ENCODE measurements at places on chromosomes 16 and 17. TPM values are rescaled to one million over a fixed set of nuclear protein-coding genes. Genes with fewer than 3 reads are reported as not detected.
A peak's percentile ranks its signal among the peaks of the same experiment; 100 is the strongest.

DNA sequence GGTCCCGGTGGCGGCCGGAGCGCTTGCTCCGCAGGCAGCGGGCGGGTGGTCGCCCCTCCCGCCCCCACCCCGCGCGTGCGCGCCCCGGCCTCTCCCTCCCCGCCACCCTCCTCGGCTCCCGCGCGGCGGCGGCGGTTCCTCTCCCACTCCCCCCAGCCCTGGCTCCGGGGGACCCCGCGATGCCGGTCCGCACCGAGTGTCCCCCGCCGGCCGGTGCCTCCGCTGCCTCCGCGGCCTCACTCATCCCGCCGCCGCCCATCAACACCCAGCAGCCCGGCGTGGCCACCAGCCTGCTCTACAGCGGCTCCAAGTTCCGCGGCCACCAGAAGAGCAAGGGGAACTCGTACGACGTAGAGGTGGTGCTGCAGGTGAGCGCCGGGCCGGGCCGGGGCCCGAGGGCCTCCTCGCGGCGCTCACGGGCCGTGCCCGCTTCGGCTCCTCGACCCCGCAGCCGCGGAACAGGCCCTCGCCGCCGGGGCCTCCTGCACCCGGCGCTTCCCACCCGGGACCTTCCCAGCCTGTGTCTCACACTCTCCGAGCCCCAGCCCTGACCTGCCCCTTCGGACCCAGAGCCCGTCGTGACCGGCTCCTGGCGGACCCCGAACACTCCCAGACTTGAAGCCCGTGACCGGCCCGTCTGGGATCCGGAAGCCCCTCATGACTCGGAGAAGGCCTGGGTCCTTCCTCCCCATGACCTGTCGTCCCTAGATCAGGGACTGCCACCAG, 490 bp downstream of the GID4 start:
- peaks cover 3% of the 10 kb centered on the region for H3K36me3 ChIP-seq
- peak overlapping the region; percentile 97 for H3K4me3 ChIP-seq
- H3K27me3 ChIP-seq, result no peaks in the 10 kb centered on the region
- peaks cover 23% of the 10 kb centered on the region for H3K4me1 ChIP-seq
- DNase-seq, result no peak

DNA sequence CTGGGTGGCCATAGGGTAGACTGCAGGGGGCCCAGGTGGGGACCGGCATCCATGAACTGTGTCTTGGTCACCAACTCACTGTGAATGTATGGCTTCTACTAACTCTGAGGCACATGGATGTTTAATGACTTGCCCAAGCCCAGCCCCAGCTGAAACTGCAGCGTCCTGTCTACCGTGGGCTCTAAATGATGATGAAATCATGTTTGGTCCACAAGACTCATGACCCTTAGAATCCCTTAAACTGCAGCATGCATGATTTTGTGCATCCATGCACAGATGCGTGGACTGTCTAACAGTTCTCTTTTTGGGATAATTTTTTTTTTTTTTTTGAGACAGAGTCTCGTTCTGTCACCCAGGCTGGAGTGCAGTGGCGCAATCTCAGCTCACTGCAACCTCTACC, 32.4 kb upstream of the CREBBP start:
- H3K4me1 ChIP-seq, result peaks cover 3% of the 10 kb centered on the region
- no peak overlapping the region for H3K27ac ChIP-seq
- no peaks in the 10 kb centered on the region for H3K36me3 ChIP-seq
- H3K4me3 ChIP-seq, result no peak overlapping the region
- peaks cover 3% of the 10 kb centered on the region for H3K27me3 ChIP-seq
- DNase-seq, result no peak

GRCh38 chr16:89104930-89105571, 11.4 kb downstream of the ACSF3 start:
- H3K36me3 ChIP-seq, result peaks cover 67% of the 10 kb centered on the region
- no peak for DNase-seq
- no peaks in the 10 kb centered on the region for H3K27me3 ChIP-seq
- no peaks in the 10 kb centered on the region for H3K4me1 ChIP-seq
- no peak overlapping the region for H3K4me3 ChIP-seq

- H3K4me3 ChIP-seq, result no peak overlapping the region
- H3K4me1 ChIP-seq, result peaks cover 29% of the 10 kb centered on the region
- no peak for DNase-seq
- H3K36me3 ChIP-seq, result no peaks in the 10 kb centered on the region
- H3K27me3 ChIP-seq, result peaks cover 24% of the 10 kb centered on the region
These were observed 19.2 kb downstream of the ACTG1 start for GRCh38 chr17:81493198-81494038.

- DNase-seq, result no peak
- no peak overlapping the region for H3K4me3 ChIP-seq
- H3K36me3 ChIP-seq, result no peaks in the 10 kb centered on the region
These were observed 26.8 kb downstream of the DRC3 start for GRCh38 chr17:17999364-18000029.

DNA sequence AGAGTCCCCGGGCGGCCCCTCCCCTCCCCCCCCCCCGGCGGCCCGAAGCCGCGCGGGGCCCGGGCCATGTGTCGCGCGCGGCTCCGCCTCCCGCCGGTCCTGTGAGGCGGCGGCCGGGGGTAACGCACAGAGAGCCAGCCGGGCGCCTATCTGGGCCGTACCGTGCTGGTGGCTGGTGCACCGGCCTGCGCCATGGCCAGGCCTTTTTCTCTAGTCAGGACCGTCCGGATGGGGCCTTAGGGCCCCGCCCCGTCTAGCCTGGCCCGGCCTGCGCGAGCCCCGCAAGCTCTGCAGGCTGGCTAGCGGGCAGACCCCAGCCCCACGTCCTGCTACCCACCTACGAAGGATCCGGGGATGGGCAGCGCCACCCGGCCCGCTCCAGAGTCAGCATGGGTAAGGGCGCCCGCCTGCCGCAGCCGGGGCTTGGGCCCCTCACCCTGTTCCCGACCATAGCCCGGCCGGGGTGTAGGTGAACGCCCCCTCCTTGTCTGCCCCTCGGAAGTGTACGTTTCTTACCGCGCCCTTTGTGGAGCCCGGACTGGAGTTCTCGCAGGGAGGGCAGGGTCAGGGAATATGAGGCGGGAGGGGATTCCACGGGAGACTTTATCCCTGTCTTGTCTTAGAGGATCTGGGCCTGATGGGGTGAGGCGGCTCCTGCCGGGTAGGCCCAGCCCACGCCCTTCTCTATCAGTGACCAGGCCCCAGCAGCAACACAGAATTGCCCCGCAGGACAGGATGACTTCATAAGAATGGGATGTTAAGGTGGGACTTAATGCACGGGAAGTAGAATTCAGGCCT, at the start of gene CENPT:
Gene CENPT, minus strand, starts transcription at position 630 of the 798 bp plus-strand sequence. CDS start 13,834 bp downstream, outside the sequence.
- DNase-seq, result peak; percentile 43
- H3K27me3 ChIP-seq, result no peaks in the 10 kb centered on the region
- peaks cover 12% of the 10 kb centered on the region for H3K36me3 ChIP-seq
- H3K27ac ChIP-seq, result peak within 1 kb of the TSS; percentile 99
- H3K4me1 ChIP-seq, result peaks cover 50% of the 10 kb centered on the region

GRCh38 chr16:83651871-83652270, 155.9 kb upstream of the HSBP1 start:
- H3K4me3 ChIP-seq, result no peak overlapping the region
- no peaks in the 10 kb centered on the region for H3K36me3 ChIP-seq
- no peak overlapping the region for H3K27ac ChIP-seq
- H3K27me3 ChIP-seq, result no peaks in the 10 kb centered on the region
- DNase-seq, result no peak
- no peaks in the 10 kb centered on the region for H3K4me1 ChIP-seq

DNA sequence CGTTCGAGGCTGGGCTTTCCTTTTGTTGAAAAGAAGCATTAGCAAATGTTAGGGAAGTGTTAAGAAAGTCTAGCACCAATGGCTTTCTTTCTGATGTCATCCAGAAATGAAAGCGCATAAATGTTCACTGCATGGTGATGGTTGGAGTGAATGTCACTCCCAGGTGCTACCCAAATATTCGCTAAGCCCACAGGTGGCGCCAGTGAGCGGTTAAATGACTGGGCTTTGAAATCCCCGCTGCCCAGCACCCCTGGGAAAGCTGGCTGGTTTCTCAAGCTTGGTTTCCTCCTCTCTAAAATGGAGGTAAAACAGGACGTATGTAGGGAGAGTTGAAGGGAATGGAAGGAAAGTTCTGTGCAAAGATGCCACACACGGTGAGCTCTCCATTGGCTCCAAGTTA, 104.4 kb downstream of the IRX5 start:
- no peak for DNase-seq
- no peak overlapping the region for H3K4me3 ChIP-seq

GRCh38 chr17:33572615-33573014, 279.5 kb upstream of the ASIC2 start:
- no peaks in the 10 kb centered on the region for H3K4me1 ChIP-seq
- H3K36me3 ChIP-seq, result no peaks in the 10 kb centered on the region
- DNase-seq, result peak; percentile 38
- H3K27me3 ChIP-seq, result peaks cover 14% of the 10 kb centered on the region

DNA sequence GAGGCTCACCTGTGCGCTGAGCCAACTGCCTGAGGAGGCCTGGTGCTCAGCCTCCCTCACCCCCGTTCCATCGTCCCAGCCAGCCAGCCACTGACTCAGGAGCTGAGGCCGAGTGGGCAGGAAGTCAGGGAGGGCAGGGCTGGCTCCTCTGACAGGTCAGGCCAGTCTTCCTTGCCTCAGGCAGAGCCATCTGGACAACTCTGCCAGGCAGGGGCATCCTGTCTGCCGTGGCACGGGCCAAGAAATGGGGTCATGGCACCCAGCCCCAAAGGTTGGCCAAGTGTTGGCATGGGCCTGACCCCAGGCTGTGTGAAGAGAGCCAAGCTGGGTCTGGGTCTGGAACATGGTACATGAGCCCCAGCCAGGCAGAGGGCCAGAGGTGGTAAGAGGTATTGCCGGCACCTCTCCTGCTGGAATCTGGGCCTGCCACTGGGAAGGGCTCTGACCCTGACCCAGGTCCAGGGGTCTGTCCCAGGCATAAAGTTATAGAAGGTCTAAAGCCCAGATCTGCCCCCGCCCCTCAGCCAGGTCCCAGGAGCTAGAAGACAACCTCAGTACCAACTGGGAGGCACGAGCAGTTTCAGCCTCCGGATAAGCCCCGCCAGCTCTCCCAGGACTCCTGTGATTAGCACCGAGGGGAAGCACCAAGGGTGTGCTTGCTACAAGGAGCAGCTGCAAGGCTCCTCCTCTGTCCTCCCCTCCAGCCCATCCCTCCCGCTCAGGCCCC, 2.5 kb upstream of the VASN start:
- no peak for DNase-seq
- H3K27me3 ChIP-seq, result peaks cover 5% of the 10 kb centered on the region
- no peak overlapping the region for H3K27ac ChIP-seq
- peaks cover 40% of the 10 kb centered on the region for H3K4me1 ChIP-seq

Gene MYH11
- total RNA-seq, result 9.4 TPM

Gene OR1G1
- not detected for total RNA-seq

All from muscle of leg (tissue), 16 donors.